Gastroesophageal sphincter (tissue), 4 donors: ENCODE measurements at places on chromosomes 5 and 9. TPM values are rescaled to one million over a fixed set of nuclear protein-coding genes. Genes with fewer than 3 reads are reported as not detected.

Gene CNTNAP3
- total RNA-seq = 56.0 TPM

Gene TSSK1B
- total RNA-seq = not detected

Gene EQTN
- not detected for total RNA-seq

Gene SLC6A19
- total RNA-seq = not detected

Gene SH3RF2
- 5.2 TPM for total RNA-seq

Gene IL13
- total RNA-seq = not detected

Gene SV2C
- 0.23 TPM for total RNA-seq

Gene ANKRD33B
- 6.2 TPM for total RNA-seq

- no peak overlapping the region for H3K4me3 ChIP-seq
- H3K36me3 ChIP-seq = no peaks in the 10 kb centered on the region
- no peak for ATAC-seq
- H3K4me1 ChIP-seq = no peaks in the 10 kb centered on the region
- no peak overlapping the region for H3K27ac ChIP-seq
These were observed 136.6 kb upstream of the SMIM23 start for GRCh38 chr5:171649075-171649401.

- H3K4me3 ChIP-seq = no peak overlapping the region
- H3K36me3 ChIP-seq = no peaks in the 10 kb centered on the region
- peaks cover 8% of the 10 kb centered on the region for H3K4me1 ChIP-seq
- no peak for ATAC-seq
These were observed 6.6 kb upstream of the ASPN start for GRCh38 chr9:92488681-92489550.

DNA sequence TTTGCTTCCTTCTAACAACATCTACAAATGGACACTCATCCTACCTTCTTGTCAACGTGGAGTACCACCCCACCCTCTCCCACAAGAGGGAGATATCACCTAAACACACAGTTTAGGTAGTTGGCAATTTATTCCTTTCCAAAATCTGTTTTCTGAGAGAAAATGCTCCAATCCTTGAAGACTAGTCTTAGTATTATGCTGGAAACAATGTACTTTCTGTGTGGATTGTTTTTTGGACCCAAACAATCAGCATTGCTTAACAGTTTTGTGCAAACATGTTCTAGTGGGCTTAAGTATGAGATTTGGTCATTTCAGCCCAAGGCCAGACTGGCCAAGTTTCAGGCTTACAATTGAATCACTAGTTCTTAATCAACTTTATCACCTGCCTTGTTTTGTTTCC, 359.1 kb downstream of the ARHGEF28 start:
- peak; percentile 61 for ATAC-seq
- no peak overlapping the region for H3K27ac ChIP-seq
- H3K4me1 ChIP-seq = no peaks in the 10 kb centered on the region
- no peak overlapping the region for H3K4me3 ChIP-seq
- no peaks in the 10 kb centered on the region for H3K36me3 ChIP-seq

- H3K4me1 ChIP-seq = no peaks in the 10 kb centered on the region
- no peak for ATAC-seq
- no peak overlapping the region for H3K4me3 ChIP-seq
- no peak overlapping the region for H3K27ac ChIP-seq
These were observed 160.1 kb upstream of the ACTBL2 start for GRCh38 chr5:57642698-57643097.

- no peaks in the 10 kb centered on the region for H3K36me3 ChIP-seq
- no peak overlapping the region for H3K27ac ChIP-seq
- H3K27me3 ChIP-seq = no peaks in the 10 kb centered on the region
- no peak for ATAC-seq
- peaks cover 8% of the 10 kb centered on the region for H3K4me1 ChIP-seq
These were observed 49.5 kb downstream of the ADAMTS2 start for GRCh38 chr5:179295778-179296149.

DNA sequence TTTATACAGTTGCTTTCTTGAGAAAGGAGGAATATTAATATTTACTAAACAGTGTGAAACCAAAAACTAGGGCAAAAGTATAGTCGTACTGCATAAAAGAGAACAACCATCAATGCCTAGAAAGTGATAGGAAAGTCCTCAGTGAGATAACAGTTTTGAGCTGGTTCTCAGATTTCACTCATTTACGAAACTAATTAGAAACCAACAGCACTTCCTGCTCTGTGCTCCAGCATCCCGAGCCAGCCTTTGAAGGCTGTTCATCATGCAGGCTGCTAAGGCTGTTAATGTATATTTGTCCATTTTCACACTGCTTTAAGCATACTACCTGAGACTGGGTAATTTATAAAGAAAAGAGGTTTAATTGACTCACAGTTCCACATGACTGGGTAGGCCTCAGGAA, 2039.9 kb downstream of the EFNA5 start:
- no peak for ATAC-seq
- H3K4me1 ChIP-seq = no peaks in the 10 kb centered on the region
- H3K27ac ChIP-seq = no peak overlapping the region
- H3K4me3 ChIP-seq = no peak overlapping the region

DNA sequence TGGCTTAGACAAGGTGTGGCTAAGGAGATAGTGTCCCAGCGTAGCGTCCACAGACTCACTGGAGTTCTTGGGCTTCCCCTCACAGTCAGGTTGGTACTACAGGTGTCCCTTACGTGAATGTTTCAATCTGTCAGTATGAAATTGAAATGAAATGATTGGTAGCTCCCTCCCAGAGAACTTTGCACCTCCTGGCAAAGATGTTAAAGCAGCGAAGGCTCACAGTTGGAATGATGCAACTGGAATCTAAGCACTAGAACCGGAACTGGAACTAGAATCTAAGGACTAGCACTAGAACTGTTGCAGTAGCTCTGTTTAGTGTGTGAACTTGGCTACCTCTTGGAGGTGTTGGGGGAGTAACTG, 1.1 kb downstream of the SLC31A1 start:
- peak overlapping the region; percentile 59 for H3K4me3 ChIP-seq
- H3K27me3 ChIP-seq = no peaks in the 10 kb centered on the region
- peaks cover 16% of the 10 kb centered on the region for H3K4me1 ChIP-seq
- H3K27ac ChIP-seq = peak overlapping the region; percentile 85
- no peak for ATAC-seq

DNA sequence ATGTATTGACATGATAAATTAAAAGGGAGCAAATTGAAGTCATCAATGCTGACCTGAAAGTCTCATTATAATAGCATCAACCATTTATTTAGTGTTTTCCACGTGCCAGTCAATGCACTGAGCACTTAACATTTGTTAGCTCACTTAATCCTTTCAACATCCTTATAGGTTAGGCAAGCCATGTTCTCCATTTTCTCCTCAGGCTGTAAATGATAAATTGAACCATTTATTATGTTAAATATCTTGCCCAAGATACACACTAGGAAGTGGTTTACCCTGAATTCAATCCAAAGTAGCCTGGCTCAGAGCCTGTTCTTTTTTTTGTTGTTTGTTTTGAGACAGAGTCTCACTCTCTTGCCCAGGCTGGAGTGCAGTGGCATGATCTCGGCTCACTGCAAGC, 25.0 kb upstream of the SNX2 start:
- H3K4me3 ChIP-seq = no peak overlapping the region
- H3K27me3 ChIP-seq = no peaks in the 10 kb centered on the region
- no peaks in the 10 kb centered on the region for H3K36me3 ChIP-seq
- no peak overlapping the region for H3K27ac ChIP-seq
- ATAC-seq = no peak
- no peaks in the 10 kb centered on the region for H3K4me1 ChIP-seq

DNA sequence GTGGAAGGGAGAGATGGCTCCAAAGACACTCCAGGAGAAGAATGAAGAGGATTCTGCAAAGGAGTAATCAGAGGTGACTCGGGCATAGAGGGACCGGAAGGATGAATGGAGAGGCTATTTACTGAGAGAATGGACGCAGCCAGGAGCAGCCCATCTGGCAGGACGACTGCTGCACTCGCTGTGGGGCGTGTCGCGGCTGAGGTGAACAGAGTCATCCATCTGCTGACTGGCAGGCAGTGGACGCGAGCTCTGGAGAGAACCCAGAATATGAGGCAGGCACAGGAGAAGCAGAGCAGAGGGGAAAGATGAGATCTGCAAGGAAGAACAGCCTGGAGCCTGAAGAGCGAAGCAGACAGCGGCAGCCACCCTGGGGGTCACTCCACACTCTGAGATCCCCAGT, 16.4 kb downstream of the FGF1 start:
- H3K4me3 ChIP-seq = no peak overlapping the region
- no peaks in the 10 kb centered on the region for H3K27me3 ChIP-seq
- no peaks in the 10 kb centered on the region for H3K36me3 ChIP-seq

- no peaks in the 10 kb centered on the region for H3K4me1 ChIP-seq
- no peak overlapping the region for H3K27ac ChIP-seq
- H3K27me3 ChIP-seq = no peaks in the 10 kb centered on the region
- peaks cover 44% of the 10 kb centered on the region for H3K36me3 ChIP-seq
These were observed 12.4 kb downstream of the MRPS30 start for GRCh38 chr5:44821164-44821563.

DNA sequence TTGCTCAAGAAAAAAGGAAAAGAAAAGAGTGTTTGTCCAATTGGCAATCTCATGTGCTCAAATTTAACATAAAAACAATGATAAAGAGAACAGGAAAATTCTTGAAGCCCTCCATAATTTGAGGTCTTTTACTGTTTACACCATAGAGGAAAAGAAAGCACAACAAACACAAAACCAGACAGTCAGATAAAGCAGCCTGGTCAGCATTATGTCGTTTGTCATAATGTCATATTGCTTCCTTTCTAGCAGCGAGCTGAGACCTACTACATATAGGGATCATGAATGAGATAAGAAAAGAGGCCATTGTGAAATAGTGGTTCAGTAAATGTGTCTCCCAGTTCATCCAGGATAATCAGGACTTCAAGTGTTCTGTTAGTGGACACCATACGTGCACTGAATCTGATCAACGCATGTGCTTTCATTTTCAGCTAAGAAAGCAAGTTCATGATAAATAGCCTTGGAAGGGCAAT, 64.7 kb upstream of the SELENOP start:
- no peak for ATAC-seq
- H3K27me3 ChIP-seq = no peaks in the 10 kb centered on the region
- H3K4me3 ChIP-seq = no peak overlapping the region
- H3K27ac ChIP-seq = no peak overlapping the region
- H3K36me3 ChIP-seq = no peaks in the 10 kb centered on the region

GRCh38 chr9:115194216-115194615, 76.3 kb upstream of the TNC start:
- ATAC-seq = peak; percentile 36
- H3K27ac ChIP-seq = no peak overlapping the region
- H3K4me1 ChIP-seq = peaks cover 5% of the 10 kb centered on the region
- no peak overlapping the region for H3K4me3 ChIP-seq
- H3K27me3 ChIP-seq = no peaks in the 10 kb centered on the region
- no peaks in the 10 kb centered on the region for H3K36me3 ChIP-seq

DNA sequence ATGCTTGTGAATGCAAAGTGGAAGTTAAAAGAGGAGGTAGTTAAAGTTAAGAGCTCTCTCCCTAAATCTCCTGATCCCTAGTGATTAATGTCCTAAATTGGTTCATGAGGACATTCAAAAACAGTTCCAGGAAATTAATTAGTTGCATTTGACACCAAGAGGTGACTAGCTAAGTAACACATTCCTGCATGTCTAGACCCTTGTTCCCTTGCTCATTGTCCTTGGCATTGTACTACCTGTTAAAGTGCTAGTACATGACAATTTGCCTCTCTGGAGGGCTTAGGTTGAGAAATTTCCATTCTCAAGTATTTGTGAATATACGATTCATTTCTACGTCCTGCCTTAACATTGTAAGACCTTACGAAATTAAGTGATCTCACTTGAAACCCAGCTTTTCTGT, 278.6 kb upstream of the CDH10 start:
- ATAC-seq = no peak
- H3K4me1 ChIP-seq = no peaks in the 10 kb centered on the region
- H3K27ac ChIP-seq = no peak overlapping the region
- no peaks in the 10 kb centered on the region for H3K27me3 ChIP-seq

- H3K4me1 ChIP-seq = no peaks in the 10 kb centered on the region
- no peaks in the 10 kb centered on the region for H3K36me3 ChIP-seq
- peaks cover 9% of the 10 kb centered on the region for H3K27me3 ChIP-seq
These were observed 59.3 kb downstream of the AHRR start for GRCh38 chr5:380701-381309.

DNA sequence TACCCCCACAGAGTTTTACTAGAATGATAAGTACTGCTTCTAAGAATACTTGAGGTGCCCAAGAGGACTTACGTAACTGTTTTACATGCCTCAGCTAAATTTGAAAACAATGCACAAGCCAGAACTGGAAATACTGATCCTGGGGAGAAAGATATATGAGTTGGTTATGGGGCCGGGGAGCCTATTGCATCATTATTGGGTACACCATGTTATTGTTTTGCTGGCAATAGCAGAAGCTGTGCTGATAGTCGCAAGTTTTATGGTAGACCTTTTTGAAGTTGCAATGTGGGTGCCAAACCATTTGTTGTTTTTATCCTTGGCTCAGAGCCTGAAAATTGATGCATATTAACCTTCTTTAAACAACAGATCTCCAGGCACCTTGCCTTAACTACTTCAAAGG, 108.4 kb upstream of the DHFR start:
- no peak for ATAC-seq
- H3K4me3 ChIP-seq = no peak overlapping the region
- H3K27ac ChIP-seq = no peak overlapping the region
- H3K36me3 ChIP-seq = no peaks in the 10 kb centered on the region
- H3K27me3 ChIP-seq = no peaks in the 10 kb centered on the region
- H3K4me1 ChIP-seq = no peaks in the 10 kb centered on the region

- H3K27ac ChIP-seq = no peak overlapping the region
- ATAC-seq = no peak
- no peak overlapping the region for H3K4me3 ChIP-seq
- no peaks in the 10 kb centered on the region for H3K36me3 ChIP-seq
These were observed 602.7 kb upstream of the ZNF608 start for GRCh38 chr5:125348936-125349831.

DNA sequence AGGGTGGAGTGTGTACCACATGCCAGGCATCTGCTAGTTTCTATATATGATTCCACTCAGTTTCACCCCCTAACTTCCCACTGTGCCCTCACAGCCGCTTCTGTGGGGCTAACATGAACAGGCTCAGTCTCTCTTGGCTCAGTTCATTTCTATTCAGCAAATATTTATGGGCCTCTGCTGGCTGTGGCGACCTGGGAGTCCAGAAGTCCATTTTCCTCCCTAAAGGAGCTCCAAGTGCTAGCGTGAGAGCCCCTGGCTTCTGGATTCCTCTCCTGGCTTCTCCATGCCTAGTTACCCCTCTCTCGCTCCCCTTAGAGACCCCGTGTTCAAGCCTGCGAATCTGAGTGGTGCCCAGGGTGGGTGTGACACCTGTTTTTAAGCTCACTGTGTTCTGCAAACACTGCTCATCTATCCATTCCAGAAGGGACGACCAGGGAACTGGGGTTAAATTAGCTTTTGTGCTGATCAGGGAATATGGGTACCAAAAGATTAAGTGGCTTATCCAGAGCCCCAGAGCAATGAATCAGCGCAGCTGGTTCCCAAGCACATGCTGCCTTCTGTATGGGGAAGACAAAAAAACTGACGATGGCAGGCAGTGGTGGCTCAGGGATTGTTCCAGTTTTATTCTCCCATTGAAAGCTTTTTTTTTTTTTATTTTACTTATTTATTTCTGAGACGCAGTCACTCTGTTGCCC, 57.6 kb downstream of the HMCN2 start:
- H3K4me3 ChIP-seq = no peak overlapping the region
- no peaks in the 10 kb centered on the region for H3K27me3 ChIP-seq
- ATAC-seq = no peak
- no peaks in the 10 kb centered on the region for H3K36me3 ChIP-seq
- peak overlapping the region; percentile 94 for H3K27ac ChIP-seq

GRCh38 chr5:14252793-14253192, 109.7 kb downstream of the TRIO start:
- no peak overlapping the region for H3K4me3 ChIP-seq
- H3K4me1 ChIP-seq = peaks cover 31% of the 10 kb centered on the region
- no peak for ATAC-seq
- H3K27ac ChIP-seq = no peak overlapping the region

GRCh38 chr5:179733772-179734126, 1.1 kb downstream of the MAML1 start:
- H3K4me3 ChIP-seq = peak overlapping the region; percentile 48
- ATAC-seq = no peak
- H3K27ac ChIP-seq = peak overlapping the region; percentile 92
- H3K36me3 ChIP-seq = peaks cover 23% of the 10 kb centered on the region
- H3K27me3 ChIP-seq = no peaks in the 10 kb centered on the region
